Neural progenitor cell (in vitro differentiated cells): ENCODE measurements at places on chromosomes 5 and 9. TPM values are rescaled to one million over a fixed set of nuclear protein-coding genes. Genes with fewer than 3 reads are reported as not detected.

DNA sequence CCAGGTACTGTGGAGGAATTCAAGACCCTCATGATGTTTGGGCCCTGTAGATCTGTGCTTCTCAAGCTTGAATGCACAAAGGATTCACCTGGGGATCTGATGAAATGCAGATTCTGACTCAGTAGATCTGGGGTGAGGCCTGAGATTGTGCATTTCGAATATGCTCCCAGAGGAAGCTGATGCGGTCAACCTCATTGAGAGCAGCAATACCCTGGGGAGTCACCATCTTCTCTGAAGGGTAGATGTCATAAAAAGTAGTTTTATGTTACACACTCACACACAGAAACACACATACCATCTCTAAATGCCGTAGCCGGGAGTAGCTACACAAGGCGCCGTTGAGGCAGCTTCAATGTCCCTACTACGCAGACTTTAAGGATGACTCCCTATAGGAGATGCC is 55.8 kb upstream of the CPEB4 start:
- no peak overlapping the region for H3K4me3 ChIP-seq
- H3K4me1 ChIP-seq, result peaks cover 10% of the 10 kb centered on the region
- no peaks in the 10 kb centered on the region for H3K36me3 ChIP-seq
- no peak overlapping the region for H3K27ac ChIP-seq
- H3K27me3 ChIP-seq, result no peaks in the 10 kb centered on the region

DNA sequence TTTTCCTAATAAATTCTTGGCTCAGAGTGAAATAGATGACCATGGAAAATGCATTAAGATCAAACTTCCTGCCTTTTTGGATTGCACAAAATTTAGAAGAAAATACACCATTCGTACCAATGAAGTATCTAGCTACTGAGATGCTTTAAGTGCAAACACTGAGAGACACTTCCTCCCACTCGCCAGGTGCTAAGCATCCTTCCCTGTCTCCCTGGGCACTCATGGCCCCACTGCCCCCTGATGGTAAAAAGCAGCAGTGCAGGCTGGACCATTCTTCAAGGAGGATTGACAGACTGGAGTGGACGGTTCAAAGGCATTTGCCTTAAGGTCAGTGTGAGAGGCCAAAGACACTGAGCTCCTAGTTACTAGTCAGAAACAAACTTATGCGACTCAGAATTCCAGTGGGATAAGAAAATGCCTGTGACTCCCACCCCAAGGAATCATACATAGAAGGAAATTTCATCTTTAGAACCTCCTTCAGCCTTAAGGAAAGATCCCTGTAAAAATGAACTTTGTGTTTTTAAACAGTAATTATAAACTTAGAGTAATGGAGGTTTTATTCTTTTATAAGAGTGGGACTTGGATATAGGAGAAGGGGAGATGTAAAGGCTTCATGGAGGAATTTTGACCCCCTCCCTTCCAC is 86.0 kb upstream of the SLC30A5 start:
- H3K4me3 ChIP-seq, result no peak overlapping the region
- no peaks in the 10 kb centered on the region for H3K36me3 ChIP-seq
- no peaks in the 10 kb centered on the region for H3K27me3 ChIP-seq
- peak; percentile 80 for DNase-seq

- H3K4me3 ChIP-seq, result no peak overlapping the region
- no peak overlapping the region for H3K27ac ChIP-seq
- H3K36me3 ChIP-seq, result no peaks in the 10 kb centered on the region
- no peaks in the 10 kb centered on the region for H3K4me1 ChIP-seq
Observed at GRCh38 chr5:132235340-132235739, 7.7 kb upstream of the P4HA2 start.

JAKMIP2 gene
- 8.2 TPM in 2 replicates for total RNA-seq

SPEF2 gene
- total RNA-seq, result 5.0 and 5.8 TPM in 2 replicates

PCDHB4 gene
- 1.9 and 2.3 TPM in 2 replicates for total RNA-seq

NFIB gene
- total RNA-seq, result 0.30 and 0.40 TPM in 2 replicates
